Activated T-helper 17 cell treated with anti-CD3 and anti-CD28 coated beads, Interleukin-2, amount 50 U/mL, for 72 hours (primary cell): ENCODE measurements at places on chromosomes 6 and 20.

DNA sequence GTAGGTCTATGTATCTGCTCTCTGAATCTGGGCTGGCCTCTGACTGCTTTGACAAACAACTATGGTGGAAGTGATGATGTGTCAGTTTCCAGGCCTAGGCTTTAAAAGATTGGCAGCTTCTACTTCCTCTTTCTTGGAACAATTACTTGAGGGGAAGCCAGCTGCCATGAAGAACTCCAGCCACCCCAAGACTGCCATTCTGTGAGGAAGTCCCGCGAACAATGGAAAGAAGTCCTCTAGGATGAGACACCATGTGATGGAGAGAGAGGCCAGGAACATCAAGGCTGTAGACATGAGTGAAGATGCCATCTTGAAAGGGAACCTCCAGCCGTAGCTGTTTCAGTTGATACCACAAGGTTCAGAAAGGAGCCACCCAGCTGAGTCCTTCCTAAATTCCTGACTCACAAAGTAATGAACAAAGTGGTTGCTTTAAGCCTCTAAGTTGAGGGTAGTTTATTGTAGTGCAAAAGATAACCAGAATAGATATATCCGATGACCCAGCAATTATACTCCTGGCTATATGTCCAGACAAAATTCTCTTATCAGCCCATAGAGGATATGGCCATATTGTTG is 15.3 kb upstream of the TCF15 start:
- ATAC-seq, result no peak

GRCh38 chr6:41674231-41675000 is 36.1 kb downstream of the MDFI start:
- ATAC-seq, result no peak

- no peak for ATAC-seq
These were observed 523.0 kb upstream of the FLRT3 start for GRCh38 chr20:14860410-14860814.

DNA sequence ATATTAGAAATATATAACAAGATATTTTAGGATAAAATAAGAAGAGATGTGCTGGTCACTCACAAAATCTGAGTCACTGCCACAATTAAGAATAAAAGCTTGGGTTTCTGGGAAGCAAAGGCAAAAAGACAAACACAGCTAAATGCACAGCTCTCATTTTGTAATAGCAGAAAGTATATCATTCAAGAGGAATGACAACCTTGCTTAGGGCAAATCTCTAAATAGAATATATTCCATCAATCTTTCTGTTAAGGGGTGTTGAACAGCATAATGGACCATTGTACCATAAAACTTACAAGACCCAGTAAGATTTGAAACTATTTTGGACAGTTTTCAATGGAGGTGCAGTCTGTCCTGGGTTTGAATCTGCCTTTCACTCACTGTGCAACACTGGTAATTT is 464.9 kb upstream of the SOX4 start:
- no peak for ATAC-seq

DNA sequence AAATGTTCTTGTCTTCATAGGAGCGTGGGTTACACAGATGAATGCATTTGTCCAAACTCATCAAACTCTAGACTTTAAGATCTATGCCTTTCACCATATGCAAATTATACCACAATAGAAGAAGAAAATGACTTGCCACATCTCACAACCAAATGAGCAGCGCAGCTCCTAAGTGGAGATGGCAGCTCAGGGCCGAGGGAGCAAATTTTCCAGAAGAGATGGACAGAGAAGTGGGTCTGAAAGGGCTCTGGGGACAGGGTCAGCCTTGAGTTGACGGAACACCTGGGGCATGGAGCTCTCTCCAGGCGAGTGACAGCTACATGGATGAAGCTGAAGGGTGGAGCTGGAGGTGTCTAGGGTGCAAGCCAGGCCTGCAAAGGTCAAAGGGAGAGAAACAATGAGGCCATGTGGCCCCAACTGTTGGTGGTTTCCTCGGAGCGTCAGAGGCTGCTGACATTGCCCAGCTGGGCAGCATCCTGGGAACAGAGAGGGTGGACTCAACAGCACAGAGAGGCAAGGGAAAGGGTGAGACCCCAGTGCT is 228.3 kb downstream of the NRN1 start:
- peak; percentile 6 for ATAC-seq

DNA sequence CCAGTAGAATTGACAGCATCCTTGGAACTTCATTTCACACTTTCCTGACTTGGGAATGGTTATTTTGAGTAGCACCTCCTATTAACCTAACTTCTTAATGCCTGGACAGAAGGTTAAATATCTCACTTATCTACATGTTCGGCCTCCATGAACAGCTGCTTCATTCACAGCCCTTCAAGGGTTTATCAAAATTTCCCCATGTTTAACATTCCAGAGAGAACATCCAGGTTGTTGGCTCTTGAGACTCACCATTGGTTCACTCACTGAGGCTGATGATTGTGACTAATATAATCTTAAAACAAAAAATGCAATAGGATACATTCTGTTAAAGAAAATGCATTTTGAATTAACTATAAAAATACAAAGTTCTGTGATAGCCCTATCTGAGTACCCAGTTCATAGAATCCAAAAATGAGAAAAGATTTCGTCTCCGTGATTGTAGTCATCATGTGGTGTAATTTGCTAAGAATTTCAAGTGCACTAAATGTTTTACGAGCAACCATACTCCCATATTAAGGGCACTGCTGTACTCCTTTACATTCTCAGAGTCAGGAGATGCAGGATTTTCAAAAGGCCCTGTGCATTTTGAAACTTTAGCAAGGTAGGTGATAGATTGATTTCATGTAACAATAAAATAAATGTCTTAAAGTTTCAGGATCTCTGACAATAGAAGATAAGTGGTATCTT is 260.6 kb upstream of the TAB2 start:
- ATAC-seq, result no peak

DNA sequence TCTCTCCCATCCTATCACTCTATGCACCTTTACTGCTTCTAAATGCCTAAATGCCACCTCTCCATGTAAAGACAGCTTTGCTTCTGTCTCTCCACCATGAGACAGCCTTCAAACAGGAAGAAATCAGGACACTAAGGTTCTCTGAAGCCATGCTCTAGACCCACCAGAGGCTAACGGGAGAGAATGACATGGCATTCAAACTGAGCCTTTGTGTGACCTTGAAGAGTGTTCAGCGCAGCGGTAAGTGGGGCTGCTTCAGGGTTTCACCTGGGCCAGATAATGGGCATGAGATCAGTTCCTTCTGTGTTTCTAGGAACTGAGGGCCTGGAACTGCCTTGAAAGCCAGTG is 20.1 kb downstream of the FAM50B start:
- ATAC-seq, result no peak

DNA sequence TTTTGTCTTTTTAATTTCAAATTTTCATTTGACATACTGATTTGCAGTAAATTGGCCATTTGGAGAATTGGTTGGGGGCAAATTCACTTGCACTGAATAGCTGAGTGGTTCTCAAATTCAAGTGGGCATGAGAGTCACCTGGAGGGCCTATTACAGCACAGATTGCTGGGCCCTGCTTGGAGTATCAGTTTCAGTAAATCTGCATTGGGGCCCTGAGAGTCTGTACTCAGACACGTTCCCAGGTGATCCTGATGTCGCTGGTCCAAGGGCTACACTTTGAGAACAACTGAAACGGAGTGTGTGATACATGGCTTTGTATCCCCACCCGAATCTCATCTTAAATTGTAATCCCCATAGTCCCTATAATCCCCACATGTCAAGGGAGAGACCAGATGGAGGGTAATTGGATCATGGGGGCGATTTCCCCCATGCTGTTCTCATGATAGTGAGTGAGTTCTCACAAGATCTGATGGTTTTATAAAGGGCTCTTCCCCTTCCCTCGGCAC is 115.9 kb downstream of the KLHL32 start:
- no peak for ATAC-seq

DNA sequence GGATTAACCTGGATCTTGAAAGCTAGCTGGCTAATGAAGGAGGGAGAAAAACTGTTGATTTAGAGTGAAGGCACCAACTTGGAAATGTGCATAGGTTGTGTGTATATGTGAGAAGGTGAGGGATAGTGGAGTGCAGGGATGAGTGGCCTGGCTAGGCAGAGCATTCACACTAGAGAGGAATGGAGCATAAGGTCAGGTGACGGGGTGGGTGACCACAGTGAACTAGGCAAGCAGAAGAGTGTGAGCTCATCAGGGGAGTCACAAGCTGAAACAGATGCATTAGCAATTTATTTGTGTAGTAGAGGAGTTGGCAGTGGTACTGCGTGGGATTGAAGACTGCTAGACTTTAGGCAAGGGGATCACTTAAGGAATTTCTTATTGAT is 10.5 kb downstream of the ANKRD66 start:
- ATAC-seq, result no peak

- ATAC-seq, result no peak
These were observed 10.6 kb downstream of the PGK2 start for GRCh38 chr6:49776444-49776843.

- no peak for ATAC-seq
These were observed 29.2 kb downstream of the OSBPL2 start for GRCh38 chr20:62267543-62267942.

DNA sequence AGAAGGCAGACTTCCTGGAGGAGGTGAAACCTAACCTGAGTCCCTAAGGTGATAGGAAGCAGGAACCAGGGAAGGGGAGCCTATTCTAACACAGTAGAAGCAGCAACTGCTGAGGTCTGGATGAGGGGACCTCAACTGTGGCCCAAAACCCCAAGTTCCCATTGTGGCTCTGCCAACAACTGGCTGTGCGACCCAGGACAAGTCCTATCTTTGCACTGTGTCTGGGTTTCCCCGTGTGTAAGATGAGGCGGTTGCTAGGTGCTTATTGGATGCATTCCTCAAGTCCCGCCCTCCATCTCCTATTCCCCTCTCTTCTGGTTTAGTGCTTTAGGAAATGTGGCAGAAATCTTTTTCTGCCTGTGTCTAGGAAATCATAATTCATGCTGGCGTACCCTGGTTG is 52.2 kb upstream of the TTPAL start:
- no peak for ATAC-seq
